AG04449 (cell line): ENCODE measurements at places on chromosomes 5 and 9.
A peak's percentile ranks its signal among the peaks of the same experiment; 100 is the strongest.

GRCh38 chr9:95991326-95991725 lies 115.8 kb downstream of the ERCC6L2 start:
- no peak for DNase-seq

- peak; percentile 5 for DNase-seq
These were observed 51.0 kb downstream of the FER start for GRCh38 chr5:108798513-108799265.

DNA sequence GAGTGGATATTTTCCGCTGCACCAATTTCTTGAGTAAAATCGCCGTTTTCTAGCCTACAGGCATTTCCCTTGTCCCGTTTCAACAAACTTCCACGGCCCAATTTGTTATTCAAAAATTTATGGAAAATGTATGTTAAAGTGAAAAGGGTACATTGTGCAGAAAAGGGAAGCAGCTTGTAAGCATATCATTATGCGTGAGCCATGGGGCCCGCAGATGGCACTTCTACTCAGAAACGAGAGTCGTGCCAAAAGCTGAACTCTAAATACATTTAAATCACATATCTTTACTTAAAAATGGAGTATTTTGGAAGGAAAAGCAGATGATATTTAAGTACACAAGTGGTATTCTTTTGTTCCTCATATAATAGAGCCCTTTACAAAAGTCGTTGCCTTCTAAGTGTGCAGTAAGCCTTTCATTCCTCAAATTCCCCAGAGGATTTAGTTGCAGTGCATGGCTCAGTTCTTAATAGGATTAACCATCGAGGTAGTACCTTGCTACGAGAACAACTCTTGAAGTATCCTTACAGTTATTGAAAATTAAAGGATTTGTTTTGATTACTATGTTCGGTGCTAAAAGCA lies 1227.2 kb upstream of the WWC1 start:
- no peak for DNase-seq

DNA sequence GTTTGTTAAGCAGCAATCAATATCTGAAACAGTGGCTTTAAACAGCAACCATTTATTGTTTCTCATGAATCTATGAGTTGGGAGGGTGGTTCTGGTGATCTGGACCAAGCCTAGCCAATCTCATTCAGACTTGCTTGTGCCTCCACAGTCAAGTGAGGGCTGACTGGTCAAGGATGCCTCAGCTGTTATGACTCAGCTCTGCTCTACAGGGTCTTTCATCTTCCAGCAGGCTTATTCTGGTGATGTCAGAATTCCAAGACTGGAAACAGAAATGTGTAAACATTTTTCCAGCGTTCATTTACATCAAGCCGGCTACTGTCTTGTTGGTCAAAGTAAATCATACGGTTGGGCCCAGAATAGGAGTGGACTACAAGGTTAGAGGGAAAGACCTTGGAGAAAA lies 2.5 kb upstream of the PIP5K1B start:
- no peak for DNase-seq

GRCh38 chr9:93065135-93065720 lies 6.7 kb downstream of the SUSD3 start:
- DNase-seq, result no peak

DNA sequence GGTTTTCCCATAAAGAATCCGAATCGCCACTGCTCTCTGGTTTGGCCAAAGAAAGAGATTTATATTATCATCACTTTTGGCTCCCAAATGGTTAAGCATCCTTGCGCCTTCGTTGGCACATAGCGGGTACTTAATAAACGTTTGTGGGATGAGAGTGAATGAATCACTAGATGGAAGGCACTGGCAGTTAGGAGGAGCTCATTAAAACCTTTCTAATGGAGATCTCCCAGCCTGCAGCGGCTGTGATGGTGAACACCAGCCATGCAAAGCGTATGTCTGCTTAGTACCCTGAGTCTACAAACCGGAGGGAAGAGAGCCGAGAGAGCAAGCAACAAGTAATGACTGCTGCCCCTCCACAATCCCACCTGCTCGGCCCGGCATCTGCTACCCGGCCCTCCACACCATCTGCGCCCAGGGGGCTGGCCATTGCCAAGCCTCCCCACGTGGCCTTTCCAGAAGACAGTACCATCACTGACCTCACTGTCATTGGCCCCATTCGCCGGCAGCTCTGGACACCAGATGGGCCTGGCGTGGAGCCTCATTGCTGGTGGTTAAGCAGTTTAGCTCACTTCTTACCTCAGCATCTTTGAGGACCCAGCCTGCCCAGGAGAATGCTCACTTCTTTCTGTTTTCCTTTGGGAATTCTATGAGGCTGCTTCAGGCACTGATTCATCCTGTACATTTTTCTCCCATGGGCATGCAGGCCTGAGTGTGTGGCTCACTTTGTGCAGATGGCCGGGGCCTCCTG lies 39.3 kb upstream of the ANKRD33B start:
- peak; percentile 97 for DNase-seq

GRCh38 chr9:77374266-77374665 lies 196.9 kb downstream of the VPS13A start:
- no peak for DNase-seq

GRCh38 chr5:179550511-179551342 lies at the start of gene RUFY1:
Gene RUFY1 (plus strand): TSS chr5:179550554. CDS start chr5:179550570, 16 bp downstream.
- no peak for DNase-seq

GRCh38 chr5:113612060-113612496 lies 98.6 kb downstream of the YTHDC2 start:
- no peak for DNase-seq

DNA sequence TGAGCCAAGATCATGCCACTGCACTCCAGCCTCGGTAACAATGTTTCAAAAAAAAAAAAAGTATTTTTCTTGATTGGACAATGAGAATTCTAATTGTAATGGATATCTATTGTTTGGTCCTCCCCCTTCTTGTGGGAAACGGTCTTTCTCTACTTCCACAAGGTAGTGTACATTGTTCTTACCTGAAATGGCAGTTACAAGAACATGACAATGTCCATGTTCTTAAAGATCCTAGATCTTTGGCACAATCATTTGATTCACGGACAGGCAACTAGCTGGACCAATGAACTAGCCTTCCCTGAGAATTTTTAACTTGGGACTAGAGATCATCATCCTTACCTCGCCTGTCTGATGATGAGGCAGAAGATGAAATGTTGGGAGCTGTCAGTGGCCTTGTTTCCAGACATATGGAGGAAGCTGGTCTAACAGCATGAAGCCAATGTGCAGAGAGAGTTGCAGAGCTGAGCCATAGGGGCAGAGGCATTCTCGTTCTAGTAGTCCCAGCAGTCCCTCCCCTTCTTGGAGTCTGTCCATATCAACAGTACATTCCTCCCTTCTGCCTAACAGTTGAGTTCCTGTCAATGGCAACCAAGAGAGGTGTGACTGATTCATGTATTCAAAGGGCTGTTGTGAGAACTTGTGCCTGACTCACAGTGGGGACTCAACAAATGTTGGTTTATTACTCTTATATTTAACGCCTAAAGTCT lies 2.1 kb upstream of the MARCHF6 start:
- DNase-seq, result no peak

- no peak for DNase-seq
These were observed 550.6 kb upstream of the CLINT1 start for GRCh38 chr5:158409507-158409906.

DNA sequence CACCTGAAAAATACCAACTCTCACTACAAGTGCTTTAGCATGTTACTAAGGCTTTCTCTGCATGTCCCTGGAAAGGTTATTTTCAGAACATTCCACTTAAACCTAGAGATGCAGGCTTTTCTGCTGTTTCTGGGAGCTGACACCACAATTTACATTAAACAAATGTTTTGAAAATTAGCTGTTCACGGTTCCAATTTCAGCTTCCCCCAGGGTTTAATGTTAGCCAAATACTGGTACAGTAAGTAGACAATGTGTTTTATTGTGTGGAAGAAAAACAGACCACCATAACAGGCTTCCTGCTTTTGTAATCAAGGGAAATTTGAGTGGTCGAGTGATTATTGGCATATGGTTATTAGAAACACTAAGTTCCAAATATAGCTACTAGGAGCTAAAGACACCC lies 32.0 kb downstream of the MACROH2A1 start:
- DNase-seq, result no peak

DNA sequence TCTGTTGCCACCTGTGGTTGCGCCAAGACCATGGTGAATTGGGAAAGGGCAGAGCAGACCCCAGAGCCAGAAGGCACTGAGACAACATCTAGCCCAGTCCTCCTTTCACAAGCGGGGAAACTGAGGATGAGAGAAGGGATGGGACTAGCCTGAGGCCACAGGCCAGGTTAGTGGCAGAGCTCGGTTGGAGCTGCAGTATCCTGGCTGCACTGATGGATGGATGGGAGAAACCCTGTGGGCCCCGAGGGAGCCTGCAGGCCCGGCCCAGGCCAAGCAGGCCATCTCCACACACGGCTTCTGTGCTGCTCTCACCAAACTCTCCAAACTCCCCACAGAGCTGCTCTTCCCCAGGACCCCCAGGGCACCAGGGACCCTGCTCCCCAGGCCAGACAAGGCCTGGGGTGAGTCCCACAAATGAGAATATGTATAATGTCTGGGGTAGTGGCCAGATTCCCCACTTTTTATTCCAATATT lies 60.2 kb downstream of the TSTD2 start:
- DNase-seq, result no peak

DNA sequence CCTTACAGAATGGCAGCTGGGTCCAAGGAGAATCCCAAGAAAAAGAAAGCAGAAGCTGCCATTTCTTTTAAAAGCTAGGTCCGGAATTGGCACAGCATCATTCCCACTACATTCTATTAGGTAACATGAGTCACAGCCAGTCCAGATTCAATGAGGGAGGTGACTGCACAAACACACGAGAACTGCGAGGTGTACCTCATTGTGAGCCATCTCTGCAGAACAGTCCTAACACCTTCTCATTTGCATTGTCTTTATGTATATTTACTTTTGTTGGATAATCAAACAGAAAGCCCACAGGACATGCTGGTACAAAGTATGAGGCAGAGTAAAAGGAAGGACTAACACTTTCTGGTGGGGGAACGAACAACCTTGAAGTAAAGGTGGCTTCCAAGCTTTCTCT lies 14.6 kb upstream of the HABP4 start:
- DNase-seq, result no peak

DNA sequence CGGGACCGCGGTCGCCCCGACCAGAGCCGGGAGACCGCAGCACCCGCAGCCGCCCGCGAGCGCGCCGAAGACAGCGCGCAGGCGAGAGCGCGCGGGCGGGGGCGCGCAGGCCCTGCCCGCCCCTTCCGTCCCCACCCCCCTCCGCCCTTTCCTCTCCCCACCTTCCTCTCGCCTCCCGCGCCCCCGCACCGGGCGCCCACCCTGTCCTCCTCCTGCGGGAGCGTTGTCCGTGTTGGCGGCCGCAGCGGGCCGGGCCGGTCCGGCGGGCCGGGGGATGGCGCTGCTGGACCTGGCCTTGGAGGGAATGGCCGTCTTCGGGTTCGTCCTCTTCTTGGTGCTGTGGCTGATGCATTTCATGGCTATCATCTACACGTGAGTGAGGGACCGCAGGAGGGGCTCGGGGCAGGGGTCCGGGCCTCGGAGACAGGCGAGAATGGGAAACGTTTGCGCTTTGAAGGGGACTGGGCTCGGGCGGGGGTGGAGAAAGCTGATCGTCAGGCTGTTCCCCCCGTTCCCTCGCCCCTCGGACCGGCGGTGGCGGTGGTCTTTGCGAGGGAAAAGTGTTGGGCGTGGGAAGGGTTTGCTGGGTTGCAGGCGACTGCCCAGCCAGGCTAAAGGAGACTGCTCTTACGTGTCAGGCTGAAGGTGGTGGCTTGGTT lies 457 bp downstream of the UGCG start:
- no peak for DNase-seq

GRCh38 chr9:98686961-98687855 lies 21.5 kb downstream of the GABBR2 start:
- no peak for DNase-seq

DNA sequence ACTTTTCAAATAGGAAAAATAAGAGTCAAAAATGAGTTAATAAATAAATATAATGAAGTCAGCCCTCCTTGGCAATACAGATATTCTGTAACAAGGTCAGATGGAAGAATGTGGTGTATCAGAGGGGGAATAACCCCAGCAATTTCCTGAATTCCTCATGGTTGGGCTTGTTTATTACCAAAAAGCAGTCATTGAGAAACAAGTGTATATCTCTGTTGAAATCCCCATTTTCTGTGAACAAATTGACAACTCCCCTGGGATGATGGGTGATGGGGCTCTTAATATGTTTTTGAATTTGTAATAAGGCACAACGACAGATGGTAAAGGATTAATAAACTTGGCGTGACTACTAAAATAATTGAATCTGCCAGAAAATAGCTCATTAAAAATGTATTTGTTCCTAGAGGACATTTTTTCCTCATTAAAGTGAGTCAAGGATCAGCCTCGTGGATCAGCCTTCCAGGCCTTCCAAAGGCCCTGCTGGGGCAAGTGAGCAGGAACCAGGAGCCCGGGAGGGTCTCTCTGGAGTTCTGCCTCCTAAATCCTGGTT lies 34.2 kb downstream of the THBS4 start:
- no peak for DNase-seq

DNA sequence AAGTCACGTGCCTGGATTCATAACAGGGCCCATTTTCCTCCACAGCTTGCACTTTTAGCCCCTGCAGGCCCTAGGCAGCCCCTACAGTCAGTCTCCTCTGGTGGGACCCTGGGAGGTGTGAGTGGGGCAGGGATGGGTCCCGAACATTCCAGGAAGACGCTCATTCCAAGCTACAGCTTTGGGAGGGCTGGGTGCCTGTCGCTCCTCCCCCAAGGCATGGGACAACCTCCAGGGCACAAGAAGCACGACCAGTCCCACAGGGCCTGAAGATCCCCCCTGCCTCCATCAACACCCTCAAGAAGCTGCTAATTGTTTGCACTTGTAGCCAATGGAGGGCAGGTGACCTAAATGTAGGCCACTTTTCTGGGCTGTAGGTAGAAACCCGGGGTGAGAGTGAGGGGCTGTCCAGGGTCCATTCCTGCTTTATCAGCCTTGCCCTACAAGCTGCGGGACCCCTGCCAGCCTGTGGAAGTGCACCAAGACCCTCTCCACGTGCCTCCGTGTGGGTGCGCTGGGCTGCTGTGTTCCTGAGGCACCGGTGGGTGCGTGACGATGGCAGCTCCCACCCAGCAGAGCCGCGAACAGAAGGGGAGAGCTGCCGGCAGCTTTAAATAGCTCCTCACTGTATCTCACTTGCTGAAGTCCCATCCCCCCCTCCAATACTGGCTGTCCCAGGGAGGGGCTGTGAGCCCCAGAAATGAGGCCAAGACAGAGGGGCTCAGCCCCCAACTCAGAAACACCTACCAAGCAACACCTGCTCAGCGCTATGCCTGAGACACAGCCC lies 91.9 kb upstream of the ARAP3 start:
- no peak for DNase-seq

- peak; percentile 24 for DNase-seq
These were observed 49.6 kb upstream of the PSD2 start for GRCh38 chr5:139745800-139746690.

- DNase-seq, result no peak
These were observed 11.5 kb downstream of the ANXA1 start for GRCh38 chr9:73162987-73163768.

DNA sequence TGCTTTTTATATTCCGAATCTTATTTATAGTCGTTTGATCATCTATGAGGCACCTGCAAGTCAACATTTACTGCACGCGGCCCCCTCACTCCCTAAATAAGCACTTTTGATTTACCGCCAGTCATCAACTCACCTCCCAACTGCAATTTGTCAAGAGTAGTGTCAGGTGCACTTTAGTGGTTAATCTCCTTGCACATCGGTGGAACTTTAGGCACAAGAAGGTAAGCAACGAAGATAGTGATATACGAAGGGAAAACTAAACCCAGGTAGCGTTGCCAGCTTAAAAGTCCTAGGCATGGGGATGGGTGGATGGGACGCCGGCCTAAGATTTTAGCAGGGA lies 513 bp upstream of the RNF180 start:
- DNase-seq, result no peak

- DNase-seq, result no peak
These were observed 637 bp downstream of the CBY3 start for GRCh38 chr5:179680014-179680779.

GRCh38 chr5:89253666-89254352 lies 370.8 kb upstream of the MEF2C start:
- DNase-seq, result no peak
